ENCODE measurements at places on chromosomes 1 and 21. TPM values are rescaled to one million over a fixed set of nuclear protein-coding genes. Genes with fewer than 3 reads are reported as not detected.

Gene DENND1B
- 10.4 TPM for polyA plus RNA-seq

Gene PCP4
- polyA plus RNA-seq, result 14.8 TPM

Gene OSCP1
- 23.9 TPM for polyA plus RNA-seq

Gene TMOD4
- 1.5 TPM for polyA plus RNA-seq

Gene CD160
- 4.1 TPM for polyA plus RNA-seq

- no peak for DNase-seq
These were observed 98.9 kb upstream of the IRF2BP2 start for GRCh38 chr1:234708700-234709395.

GRCh38 chr1:91806769-91807700 is 78.9 kb downstream of the TGFBR3 start:
- DNase-seq, result no peak

DNA sequence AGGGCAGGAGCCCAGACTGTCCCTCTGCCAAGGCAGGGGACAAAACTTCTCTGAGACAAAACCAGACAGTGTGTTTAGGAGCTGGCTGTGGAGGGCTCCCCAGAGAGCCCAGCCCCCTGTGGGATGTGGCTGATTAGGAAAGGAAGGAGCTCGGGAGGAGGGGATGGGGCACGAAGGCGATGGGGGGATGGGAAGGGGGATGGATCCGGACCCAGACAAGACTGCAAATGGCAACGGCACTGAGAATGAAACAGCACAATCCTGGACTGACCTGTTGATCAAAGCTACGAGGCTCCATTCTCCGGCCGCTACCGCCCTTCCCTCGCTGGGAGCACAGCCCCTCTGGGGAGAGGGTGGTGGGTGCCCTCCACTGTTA is 33.1 kb downstream of the FOXO6 start:
- no peak for DNase-seq

DNA sequence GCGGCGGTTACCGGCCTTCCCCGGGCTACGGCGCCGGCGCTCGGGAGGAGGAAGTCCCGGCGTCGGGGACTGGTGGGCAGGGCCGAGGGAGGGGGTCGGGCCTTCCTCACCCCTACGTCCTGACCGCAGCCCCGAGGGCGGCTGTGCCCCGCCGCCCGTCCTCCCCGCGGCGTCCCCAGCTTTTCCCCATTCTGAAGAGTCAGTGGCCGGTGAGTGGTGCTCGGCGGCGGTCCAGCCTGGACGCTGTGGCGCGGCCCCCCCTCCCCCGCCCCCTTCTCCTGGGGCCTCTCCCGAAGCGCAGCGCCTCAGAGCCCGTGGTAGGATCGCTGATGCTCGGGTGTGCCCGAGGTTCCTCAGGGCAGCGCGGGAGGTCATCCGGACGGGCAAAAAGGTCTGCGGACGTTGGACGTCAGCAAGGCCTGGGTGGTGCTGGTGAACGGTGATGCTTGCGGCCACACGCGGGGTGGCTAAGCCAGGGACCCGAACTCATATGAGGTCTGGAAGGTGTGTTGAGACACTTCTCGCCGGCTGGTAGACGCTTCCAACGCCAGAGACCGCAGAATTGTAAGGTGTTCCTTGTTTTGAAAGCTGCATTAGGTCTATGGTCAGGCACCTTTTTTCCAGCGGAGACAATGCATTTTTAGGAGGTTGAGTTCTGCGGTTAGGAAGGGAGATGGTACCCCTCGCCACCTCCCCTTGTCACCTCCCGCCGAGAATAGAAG is 725 bp downstream of the SLC25A33 start:
- DNase-seq, result peak; percentile 29

DNA sequence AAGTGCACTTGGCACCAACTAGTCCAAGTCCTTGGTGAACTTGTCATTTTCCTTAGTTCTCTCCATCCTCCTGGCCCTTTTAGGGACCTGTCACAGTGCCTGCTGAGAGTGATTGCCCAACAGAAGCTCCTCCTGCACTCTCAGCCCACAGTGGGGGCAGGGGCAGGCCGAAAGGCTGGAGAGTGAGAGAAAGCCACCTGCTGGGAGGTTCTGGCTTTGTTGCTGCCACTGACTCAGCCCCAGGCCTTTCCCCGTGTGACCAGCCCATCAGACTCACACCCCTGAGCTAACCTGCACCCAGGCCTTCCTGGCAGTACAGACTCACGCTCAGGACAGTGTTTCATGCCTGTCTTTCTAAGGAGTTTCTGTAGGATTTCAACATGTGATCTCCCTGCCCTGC is 17.1 kb upstream of the PROK1 start:
- no peak for DNase-seq

DNA sequence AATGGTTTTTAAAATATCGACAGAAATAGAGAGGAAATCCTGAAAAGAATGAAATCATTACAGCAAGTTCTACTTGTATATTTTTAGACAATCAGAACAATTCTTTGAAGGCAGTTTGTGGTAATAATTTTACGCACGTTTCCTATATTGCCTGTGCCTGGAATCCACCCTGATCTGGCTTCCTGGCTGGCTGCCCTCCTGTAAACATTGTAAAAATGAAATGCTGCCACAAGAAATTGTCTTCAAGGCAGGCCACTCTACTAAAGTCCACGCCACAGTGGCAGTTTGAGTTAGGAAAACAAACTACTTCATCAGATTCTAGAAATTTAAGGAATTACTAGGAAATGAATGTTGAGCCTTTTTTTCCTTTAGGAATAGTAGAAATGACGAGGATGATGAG is 454.5 kb upstream of the NR5A2 start:
- no peak for DNase-seq

DNA sequence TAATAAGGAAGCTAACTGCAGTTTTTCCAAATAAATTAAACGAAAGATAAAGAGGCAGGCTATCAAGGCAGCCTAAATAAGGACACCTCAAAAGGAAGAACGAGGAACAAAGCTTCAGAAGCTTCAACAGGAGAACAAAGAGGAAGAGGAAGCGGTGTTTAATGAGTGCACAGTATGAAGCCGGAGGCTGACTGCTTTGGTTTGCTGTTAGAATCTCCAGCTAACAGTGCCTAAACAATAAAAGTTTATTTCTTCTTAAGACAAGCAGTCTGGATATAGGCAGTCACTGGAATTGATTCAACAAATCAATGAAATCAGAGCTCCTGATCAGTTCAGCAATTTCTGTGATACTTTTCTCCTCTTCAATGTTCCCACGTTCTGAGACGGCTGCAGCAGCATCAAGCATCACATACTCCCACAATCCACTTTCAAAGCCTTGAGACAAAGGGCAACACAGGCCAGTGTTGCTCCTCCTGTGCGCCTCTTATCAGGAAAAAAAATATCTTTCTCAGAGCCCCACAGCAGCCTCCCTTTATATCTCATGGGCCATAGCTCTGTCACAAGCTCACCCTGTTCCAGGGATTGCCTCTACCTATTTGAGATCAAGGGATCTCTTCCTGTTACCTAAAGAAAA is 365.6 kb upstream of the ST6GALNAC5 start:
- DNase-seq, result no peak

DNA sequence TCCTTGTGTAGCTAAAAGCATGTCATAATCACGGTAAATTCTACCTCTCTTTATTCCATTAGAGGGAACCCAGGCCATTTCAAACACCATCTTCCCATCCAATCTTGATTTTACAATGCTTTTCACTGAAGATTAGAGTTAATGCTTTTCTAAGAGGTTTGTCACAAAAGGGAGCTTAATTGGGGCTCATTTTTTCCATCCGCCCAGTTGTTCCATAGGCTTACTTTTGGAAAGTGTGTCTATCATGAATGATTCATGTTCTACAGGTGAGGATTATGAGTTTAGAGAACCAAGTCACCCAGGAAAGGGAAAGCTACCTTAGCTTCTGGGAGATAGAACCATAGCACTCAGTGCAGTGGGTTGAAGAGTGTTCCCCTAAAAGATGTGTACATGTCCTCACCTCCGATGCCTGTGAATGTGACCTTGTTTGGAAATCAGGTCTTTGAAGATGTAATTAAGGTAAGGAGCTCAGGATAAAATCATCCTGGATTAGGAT is 286.9 kb upstream of the RUNX1 start:
- DNase-seq, result no peak

DNA sequence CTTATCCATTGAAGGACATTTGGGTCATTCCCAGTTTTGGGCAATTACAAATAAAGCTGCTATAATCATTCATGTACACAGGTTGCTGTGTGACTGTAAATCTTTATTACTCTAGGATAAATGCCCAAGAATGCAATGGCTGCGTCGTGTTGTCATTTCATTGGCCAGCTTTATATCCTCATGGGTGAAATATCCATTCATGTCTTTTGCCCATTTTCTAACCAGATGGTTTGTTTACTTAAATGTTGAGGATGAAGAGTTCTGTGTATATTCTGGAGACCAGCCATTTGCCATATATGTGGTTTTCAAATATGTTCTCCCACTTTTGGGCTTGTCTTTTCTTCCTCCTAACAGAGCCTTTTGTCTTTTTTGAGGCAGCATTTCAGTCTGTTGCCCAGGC is 25.3 kb downstream of the TRIM11 start:
- DNase-seq, result no peak

GRCh38 chr1:200624679-200625335 is 4.3 kb upstream of the KIF14 start:
- no peak for DNase-seq

DNA sequence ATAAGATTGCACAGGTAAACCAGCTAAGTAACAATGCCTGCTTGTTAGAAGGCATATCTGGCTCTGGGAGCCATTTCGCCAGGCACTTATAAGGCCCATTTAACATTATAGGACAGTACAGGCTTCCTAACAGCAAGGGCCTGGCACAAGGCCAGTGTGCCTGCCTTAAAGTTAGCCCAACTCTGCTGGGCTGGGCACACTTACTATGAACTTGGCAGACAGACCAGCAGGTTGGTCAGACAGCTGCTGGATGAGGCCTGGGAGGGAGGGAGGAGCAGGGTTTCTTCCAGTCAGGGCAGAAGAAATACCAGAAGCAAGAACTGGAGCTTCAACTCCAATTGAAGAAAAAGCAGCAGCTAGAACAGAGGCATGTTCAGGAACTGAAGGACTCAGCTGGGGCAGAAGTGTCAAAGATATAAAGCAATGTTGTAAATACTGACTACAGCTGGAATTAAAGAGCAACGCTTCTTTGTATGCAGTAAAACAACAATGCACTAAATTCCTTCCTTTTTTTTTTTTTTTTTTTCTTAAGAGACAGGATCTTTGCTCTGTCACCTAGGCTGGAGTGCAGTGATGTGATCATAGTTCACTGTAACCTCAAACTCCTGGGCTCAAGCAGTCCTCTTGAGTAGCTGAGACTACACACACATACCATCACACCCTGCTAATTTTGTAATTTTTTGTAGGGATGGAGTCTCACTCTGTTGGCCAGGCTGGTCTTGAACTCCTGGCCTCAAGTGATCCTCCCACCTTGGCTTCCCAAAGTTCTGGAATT is 4.9 kb downstream of the CACHD1 start:
- no peak for DNase-seq

DNA sequence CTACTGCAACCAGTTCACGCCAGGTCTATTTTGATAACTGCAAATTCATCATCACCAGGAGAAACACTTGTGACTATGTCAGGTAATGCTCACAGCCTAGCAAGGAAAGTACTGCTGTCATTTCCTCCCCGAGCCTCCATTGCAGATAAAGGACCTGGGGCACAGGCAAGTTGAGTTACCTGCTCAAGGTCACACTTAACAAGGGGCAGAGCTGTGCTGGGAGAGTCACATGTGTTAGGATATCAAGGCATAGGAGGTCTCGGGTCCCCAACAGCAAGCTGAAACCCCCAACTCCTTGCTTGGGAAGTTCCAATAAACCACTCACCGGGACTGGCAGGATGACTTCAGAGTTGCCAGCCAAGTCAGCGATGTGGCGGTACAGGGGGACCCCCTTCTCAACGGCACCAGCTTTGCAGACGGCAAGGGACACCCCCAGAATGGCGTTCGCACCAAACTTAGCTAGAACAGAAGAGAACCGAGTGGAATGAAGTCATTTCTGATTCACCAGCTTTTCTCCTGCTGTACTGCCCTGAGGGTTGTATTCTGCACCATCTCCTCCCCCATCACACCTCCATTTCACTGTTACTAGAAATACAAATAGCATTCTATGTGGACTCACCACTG is 11.6 kb downstream of the ENO1 start:
- DNase-seq, result no peak

GRCh38 chr1:20630729-20631128 is 2.5 kb upstream of the PINK1 start:
- DNase-seq, result no peak

DNA sequence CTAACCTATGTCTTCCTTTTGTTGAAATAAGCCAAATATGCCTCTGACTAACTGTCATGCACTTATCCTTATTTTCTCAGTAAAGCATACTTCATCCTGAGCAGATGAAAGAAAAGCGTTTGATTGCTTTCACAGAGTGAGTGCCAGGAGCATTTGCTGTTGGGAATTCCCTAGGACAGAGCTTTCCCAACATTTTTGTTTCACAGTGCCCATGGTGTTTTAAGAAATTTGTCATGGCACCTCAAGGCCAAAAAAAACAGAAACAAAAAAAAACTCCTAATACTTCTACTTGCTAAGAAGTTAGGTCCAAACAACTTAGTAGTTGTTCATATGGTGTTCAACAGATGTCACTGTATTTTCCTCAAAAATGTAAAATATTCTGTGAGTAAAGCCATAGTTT is 120.8 kb upstream of the BMP8A start:
- DNase-seq, result no peak

DNA sequence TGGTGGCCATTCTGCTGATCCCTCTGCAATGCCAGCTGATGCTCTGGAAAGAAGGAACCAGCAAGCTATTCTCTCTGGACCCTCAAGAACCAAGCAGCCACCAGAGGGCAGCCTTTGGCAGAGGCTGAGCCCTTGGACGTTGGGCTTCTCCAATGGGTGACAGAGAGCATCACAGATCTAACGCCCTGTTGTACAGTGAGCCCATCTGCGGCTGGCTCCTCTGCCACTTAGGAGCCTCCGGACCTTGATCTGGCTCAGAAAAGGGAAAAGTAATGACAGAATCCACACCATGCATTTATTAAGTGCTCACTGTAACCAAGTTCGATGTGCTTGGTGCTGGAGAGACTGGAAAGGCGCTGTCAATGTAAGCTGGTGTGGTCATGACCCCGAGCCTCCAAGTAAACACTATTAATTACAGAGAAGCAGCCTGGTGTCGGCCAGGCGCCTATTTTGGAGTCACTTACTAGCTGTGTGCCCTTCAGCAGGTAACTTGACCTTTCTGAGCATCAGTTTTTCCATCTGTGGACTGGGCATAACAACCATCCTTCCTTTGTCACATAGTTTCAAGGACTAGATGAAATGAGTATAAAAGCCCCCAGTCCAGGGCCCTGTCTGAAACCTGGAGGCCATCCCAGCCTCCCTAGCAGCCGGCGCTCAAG is 34.9 kb downstream of the ECE1 start:
- DNase-seq, result peak; percentile 84

- no peak for DNase-seq
These were observed 98.0 kb downstream of the KCNJ15 start for GRCh38 chr21:38354746-38355145.

GRCh38 chr1:152479792-152480595 is 30.6 kb upstream of the LCE5A start:
- DNase-seq, result no peak

DNA sequence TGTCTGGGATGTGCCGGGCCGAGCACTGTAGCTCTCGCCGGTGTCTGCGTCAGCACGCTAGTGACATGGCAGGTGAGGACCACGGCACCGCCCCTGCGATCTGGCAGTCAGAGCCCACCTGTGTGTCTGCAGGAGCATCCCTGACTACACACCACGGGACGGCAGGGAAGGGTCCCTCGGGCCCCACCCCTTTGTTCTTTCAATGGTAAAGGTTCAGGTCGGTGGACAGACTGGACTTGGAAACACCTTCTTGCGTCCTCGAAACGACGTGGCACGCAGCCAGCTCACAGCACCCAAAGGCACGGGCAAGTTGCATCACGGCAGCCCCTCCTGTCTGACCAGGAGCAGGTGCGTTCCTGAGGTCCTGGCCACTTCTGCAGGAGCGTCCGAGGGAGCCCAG is 3.7 kb upstream of the SAMD11 start:
- no peak for DNase-seq

Measured in renal pelvis (tissue), 12 donors.